NCI-H460 (cell line): ENCODE measurements at places on chromosomes 2 and 18.

DNA sequence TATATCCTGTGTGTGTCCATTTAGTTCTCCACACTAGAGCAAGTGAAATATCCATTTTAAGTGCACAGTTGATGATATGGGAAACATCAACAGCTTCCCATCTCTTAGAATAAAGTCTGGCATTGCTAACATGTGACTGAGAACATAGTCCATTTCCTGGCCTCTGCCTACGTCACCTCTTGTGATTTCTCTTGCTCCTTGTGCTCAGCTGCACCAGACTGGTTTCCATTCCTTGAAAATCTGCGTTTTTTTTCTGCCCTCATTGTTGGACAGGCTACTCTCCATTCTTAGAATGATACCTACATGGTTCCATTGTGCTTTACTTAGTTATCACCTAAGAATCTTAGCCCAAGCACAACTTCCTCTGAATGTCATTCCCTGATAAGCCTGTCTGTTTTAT is 851.2 kb upstream of the ID2 start:
- DNase-seq = no peak

- DNase-seq = no peak
Observed at GRCh38 chr2:37180006-37180639, 8.3 kb downstream of the SULT6B1 start.

DNA sequence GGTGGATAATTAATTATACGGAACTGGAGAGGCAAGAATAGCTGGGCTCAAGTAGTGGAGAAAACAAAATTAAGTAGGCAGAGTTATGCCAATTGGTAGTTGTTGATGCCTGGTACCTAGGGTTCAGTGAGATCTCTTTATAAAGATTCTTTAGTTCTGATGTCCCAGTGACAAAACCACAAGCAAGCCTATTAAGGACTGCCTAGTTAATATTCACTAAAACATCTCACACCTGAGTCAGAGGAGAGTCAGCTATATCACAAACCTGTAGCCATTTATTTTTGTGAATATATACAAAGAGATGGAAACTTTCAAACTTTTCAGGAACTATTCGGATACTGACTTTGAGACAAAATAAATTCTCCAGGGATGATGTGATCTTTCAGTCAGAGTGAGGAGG is 213.9 kb upstream of the CYP26B1 start:
- DNase-seq = no peak

DNA sequence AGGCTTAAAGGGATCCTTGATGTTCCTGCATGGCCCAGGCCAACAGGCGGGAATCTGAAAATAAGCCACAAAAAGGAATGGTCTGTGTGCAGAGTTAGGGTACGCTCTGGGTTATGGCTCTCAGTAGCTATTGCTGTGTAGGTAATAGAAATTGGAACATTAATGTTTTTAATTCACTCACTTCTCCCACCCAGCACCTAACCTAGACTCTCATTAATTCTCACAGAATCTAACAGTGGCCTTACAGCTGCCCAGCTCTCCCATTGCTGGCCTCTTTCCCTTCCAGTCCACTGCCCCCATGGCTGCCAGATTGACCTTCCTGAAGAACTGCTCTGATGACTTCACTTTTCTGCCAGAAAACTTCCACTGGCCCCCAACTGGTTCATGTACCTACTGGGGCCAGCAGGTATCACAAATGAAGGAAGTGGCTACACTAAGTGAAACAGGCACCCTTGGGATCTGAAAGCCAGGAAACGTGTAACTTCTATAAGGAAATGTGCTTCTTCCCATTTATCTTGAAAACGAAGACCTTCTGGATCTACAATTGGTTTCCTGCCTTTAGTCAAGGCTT is 315.2 kb downstream of the STK39 start:
- DNase-seq = no peak

DNA sequence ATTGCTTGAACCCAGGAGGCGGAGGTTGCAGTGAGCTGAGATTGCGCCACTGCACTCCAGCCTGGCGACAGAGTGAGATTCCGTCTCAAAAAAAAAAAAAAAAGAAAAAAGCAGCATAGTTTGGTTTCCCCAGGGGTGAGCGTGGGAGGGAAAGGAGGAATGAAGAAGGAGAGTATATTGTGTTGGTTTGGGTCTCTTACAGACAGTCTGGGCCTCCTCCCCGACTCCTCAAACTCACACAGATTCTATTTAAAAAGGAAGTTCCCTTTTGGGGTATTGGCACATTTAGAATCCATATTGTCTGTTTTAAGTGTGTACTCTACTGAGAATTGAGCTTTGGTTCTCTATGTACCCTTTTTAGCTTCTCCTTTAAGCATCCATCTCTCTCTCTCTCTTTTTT is 27.4 kb upstream of the SLC20A1 start:
- DNase-seq = no peak

DNA sequence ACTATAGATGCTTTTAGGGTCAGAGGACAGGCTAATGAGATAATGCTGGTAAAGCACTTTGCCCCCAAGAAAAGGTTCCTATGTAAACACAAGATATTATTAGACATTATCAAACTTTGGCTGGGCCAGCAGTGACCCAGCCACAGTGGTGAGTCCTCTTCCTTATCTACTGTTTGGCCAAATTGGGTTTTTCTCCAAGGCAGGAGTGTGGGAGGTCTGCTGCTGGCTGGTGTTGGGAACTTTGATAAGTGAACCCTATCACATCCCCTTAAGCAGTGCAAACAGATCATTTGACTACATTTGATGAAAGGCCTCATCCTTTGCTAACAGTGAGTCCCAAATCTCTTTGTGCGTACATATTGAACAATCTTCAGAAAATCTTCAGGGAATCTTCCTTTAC is 16.2 kb downstream of the FZD7 start:
- no peak for DNase-seq

DNA sequence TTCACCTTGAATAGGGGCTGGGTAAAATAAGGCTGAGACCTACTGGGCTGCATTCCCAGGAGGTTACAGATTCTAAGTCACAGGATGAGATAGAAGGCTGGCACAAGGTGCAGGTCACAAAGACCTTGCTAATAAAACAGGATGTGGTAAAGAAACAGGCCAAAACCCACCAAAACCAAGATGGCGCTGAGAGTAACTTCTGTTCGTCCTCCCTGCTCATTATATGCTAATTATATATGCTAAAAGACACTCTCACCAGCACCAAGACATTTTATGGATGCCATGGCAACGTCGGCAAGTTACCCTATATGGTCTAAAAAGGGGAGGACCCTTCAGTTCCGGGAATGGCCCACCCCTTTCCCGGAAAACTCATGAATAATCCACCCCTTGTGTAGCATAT is 711.5 kb upstream of the KLHL29 start:
- no peak for DNase-seq

DNA sequence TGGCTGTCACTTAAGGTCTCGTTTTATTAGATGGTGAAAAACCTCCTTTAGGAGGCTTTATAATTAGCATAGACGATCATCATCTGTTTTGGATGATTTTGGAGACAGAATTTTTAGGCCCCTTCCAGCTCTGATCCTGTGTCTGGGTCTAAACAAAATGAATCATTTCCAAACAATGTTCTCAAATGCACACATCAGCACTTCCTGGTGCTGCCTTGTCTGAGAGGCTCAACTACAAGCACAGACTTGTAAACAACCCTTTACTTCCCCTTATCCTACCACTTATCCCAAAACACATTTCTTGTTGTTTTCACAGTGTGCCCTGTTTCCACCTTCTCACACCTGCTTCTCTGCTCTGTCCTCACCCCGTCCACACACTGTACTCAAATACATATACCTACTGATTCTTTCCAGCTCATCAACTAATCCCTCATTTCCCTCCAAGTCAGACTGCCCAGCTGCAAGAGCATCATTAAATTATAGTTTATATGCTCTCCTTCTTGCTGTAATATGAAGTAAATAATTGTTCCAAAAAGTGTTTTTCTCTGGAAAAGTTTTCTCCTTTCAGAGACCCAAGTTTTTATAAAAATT is 71.2 kb upstream of the COL3A1 start:
- no peak for DNase-seq

- peak; percentile 63 for DNase-seq
Observed at GRCh38 chr2:98269274-98269673, 77.0 kb upstream of the CNGA3 start.

DNA sequence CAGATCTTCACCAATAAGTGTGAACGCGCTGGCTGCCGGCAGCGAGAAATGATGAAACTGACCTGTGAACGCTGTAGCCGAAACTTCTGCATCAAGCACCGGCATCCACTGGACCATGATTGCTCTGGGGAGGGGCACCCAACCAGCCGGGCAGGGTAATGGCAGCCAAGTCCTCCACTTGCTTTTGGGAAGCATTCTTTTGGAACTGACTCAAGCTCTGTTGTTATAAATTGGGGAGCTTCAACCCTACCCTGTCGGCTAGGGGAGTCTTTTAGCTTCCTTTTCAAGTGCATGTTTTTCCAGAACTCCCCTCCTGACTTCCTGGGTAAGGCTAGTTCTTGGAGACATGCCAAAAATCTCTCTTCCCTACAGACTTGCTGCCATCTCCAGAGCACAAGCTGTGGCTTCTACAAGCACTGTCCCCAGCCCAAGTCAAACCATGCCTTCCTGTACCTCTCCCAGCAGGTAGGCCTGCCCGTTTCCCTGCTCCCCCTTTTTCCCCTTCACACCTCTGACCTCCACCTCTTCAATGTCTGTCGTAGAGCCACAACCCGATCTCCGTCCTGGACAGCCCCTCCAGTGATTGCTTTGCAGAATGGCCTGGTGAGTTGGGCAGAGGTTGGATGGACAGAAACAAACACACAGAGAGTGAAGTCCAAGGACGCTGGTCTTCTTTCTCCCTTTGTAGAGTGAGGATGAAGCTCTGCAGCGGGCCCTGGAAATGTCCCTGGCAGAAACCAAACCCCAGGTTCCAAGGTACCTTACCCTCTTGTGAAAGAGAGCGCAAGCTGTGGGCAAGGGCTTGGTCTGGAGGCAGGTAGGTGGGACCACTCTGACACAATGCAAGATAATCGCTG is 1.5 kb downstream of the ZFAND2B start:
- no peak for DNase-seq

DNA sequence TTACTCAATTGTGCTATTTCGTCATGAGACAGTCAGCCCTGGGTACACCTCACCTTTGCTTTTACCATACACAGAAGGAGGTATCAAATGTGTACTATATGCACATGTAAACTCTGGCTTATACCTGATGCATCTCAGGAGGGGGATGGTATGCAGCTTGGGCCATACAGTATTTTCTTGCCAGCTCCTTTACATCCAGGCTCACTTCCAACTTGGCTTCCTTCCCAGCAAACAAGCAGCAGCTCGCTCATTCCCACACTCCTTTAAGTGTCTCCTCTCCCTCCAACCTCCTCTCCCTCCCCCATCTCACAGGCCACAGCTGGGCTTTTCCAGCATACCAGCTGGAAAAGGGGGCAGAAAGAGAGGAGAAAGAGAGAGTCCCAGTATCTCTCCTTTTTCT is 9.6 kb downstream of the MARCHF4 start:
- DNase-seq = no peak

- DNase-seq = no peak
Observed at GRCh38 chr2:45591073-45591472, 20.0 kb downstream of the SRBD1 start.

DNA sequence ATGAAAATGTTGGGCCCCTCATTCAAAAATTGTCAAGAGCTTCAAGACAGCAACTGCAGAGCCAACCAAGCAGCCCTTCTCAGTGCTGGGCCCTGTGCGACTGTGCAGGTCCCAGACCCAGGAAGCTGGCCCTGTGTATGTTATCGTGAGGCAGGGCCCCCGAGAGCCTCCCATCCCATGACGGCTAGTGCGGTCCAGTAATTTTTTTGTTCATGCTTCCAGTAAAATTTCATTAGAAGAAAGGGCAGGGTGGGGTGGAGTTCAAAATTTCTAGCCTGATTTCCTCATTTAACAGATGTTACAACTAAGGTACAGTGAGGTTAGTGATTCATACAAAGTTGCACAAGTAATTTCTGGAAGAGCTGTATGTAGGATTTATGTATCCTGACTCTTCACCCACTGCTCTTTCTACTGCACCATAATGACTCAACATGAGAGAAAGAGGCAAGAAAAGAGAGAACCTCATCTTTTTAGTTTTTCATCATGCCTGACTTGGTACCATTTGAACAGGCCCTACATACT is 105.5 kb downstream of the ZEB2 start:
- DNase-seq = no peak

DNA sequence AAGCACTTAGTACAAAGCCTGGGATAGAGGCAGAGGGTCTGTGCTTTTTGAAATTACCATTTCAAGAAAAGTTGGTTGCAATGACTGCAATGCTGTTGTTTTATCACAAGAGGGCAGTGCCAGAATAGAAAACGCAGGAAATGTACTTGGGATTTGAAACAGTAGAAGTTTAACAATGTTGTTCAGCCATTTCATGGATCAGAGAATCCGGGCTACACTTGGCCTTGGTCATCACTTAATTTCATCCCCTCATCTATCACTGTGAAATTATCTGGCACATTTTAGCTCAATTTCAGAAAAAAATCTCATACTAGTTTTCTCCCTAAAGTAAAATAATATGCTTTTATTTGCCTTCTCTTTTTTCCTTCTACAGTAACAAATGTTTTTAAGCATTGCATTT is 70.8 kb downstream of the RAPGEF4 start:
- DNase-seq = peak; percentile 58

DNA sequence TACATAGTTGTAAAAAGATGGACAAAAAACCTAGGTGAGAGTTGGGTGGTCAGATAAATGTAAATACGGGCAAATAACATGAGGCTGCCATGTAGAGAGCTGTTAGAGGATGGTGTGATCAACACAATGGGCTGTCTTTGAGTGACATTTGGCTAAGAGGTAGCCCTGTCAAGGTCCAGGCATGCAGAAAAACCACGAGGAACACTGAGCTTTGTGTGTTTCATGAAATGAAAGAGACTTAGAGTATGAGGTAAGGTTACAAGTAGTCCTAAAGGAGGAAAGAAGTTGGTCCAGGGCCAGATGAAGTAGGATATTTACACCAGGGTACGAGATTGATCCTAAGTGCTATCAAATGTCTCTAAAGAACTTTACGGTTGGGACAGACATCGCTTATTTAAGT is 160.9 kb downstream of the RDH14 start:
- DNase-seq = no peak

- DNase-seq = peak; percentile 46
Observed at GRCh38 chr2:117835990-117836760, 21.7 kb downstream of the DDX18 start.

GRCh38 chr2:96873651-96874096 is 3.8 kb upstream of the SEMA4C start:
- DNase-seq = no peak

DNA sequence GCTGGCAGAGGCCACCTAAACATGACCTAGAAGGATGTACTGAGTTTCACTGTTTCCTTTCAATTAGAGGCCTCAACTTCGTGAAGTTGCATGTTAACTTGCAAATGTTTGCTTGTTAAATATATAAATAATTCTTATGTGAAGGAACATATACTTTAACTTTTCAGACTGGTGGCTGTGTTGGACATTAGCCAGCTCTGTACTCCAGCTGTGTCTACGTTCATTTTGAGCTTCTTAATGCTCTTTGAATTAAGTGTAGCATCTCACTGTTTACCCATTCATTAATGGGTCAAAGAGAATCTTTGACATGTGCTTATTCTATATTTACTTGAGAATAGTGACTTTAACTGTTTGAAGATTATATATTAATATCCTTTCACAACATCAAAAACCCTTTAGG is 823.2 kb upstream of the ID2 start:
- DNase-seq = no peak
